ENCODE measurements at places on chromosomes 6 and 20.
A peak's percentile ranks its signal among the peaks of the same experiment; 100 is the strongest.

GRCh38 chr6:40720375-40720748, 133.2 kb upstream of the LRFN2 start:
- no peak for DNase-seq

DNA sequence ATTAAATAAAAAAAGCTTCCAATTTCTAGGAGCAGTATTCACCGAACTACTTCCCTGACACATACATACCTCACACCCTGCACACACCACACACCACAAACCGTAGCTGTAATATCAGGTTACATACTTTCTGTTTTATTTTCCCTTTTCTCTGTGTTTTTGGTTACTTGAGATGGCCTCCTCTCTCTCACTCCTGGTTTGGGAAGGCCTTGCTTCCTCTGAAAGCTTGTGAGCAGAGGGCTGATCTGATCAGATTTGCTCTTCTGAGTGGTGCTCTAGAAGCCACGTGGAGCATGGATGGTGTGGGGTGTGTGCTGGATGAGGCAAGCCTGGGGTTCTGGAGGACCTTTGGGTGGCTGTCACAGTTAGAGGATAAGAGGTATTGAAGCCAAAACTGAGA, 20.9 kb downstream of the UTRN start:
- peak; percentile 13 for DNase-seq

DNA sequence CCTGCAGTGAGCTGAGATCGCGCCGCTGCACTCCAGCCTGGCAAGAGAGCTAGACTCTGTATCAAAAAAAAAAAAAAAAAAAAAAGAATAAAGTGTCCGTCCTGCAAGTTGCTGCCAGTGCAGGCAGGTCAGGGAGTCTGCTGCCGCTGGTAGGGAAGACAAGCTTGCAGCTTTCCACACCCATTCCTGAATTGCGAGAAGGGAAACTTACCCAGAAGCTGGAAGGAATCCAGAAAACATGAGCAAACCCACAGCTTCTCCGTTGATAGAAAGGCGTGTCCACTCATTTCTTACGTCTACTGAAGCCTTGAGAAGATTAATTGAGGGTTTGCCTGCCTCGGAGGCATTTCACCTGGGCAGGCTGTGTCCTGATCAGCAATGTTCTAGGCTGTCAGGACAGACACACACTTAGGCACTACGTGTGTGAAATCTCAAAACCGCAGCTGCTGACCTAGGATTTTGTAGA, 61.6 kb upstream of the DSP start:
- DNase-seq, result no peak

DNA sequence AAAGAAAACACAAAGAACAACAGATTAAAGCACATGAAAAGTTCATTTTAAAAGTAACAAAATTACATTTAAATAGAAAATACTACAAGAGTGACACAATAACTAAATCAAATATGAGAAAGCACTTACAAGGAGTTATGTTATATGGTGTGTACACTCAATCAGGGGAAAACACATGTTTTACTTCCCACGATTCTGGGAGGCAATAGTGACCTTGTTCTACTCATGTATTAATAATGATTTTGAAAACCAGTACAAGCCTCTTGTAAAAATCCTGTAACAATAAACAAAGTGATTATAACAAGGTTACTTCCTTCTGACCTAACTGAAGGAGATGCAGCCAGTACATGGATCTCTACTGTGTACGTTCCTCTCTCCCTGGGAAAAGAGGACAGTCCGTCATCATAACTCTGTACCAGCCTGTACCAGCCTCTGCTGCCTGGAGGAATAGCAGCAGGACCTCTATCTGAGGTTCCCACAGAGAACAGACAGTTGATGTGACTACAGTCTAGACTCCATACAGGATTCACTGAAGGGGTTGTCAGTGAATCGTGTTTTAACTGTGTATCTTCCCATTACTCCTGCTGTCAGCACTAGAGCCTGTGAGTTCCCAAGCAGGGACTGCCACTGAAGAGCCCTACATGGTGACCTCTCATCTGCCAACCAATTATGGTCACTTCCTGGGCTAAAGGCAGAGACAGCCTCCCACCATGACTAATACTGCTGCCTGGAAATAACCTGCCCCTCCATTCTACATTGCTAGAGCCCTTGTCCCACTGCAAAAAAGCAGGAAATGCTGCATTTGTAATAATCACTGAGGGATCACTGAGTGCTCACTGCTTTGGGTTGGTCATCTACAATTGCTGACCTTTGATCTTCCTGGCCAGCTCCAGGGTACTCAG, 149.7 kb downstream of the KIF16B start:
- no peak for DNase-seq

DNA sequence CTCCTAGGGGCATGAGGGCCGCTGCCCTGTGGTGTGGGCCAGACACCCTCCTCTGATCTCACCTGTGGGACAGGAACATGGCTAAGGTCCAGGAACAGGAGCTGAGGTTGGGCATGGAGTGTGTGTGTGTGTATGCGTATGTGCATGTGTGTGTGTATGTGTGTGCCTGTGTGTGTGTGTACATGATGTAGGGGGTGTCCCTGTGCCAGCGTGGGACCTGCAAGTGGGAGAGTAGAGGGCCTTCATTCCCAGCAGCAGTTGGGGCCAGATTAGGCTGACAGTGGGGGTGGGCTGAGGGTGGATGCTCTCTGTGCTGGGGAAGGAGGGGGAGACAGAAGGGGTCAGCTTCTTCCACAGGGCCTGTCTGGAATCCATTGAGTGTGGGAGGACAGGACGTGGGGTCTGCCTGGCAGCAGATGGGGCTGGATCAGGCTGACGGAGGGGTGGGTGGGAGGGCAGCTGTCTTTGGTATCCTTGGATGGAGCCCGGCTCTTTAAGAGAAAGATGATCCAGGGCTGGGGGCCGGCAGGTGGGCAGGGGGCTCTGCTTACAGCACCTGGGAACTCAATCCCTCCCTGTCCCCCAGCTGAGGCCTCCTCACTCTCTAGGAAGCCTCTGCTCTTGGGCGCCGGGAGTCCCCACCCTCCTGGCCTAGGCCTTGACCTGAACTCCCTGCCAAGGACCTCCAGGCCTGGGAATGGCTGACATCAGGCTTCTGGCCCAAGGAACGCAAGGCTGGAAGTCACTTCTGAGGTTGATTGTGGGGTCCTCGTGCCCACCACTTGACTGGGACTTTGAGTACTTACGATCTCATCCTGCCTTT, 44.0 kb downstream of the SPDEF start:
- no peak for DNase-seq

DNA sequence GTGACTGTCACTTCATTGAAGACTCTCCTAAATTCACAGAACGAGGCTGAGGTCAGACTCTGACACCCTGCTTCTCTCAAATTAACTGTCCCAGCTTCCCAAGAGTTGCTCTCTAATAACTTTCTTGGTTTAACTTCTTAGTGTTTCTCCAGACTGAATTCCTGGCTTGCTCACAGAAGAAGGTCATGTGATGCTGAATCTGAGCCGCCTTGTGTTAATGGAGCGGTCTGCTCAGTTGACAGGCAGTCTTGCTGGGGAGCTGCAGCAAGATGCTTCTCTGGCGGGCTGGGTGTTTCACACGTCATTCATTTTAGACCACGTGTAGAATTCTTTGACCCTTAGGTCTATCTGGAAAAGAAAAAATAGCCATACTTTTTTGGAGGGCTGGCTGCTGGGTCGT, 107.3 kb downstream of the FOXO3 start:
- DNase-seq, result no peak

DNA sequence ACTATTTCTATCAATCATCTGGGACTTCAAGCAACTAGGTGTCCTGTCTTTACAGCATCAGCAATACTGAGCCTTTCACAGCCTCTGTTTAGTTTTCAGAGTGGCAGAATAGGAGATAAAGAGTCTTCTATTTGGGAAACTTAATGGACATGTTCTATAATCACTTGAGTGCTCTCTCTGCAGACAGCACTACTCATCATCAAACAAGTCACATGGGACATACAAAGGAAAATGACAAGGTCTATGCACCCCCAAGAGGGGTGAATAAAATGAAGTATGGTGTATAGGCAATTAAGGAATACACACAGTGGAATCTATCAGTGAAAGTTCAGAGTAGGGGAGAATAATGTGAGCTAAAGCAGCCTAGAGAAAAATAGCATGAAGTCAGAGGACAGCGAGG, 237.8 kb upstream of the THEMIS start:
- DNase-seq, result no peak

DNA sequence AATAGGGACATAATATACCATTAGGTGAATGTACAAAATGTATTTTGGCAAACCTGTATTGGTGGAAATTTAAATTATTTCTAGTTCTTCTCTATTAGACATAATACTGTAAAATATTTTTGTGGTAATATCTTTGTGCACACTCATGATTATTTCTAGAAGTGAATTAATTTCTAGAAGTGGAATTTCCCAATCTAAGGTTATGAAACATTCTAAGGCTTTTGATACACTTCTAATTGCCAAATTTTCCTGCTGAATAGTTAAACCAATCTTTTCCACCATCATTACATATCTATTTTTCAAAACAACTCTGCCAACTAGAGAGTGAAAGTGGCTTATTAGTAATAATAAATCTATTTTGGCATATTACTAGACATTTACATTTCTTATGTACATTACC, 1.8 kb upstream of the CCND3 start:
- DNase-seq, result no peak

DNA sequence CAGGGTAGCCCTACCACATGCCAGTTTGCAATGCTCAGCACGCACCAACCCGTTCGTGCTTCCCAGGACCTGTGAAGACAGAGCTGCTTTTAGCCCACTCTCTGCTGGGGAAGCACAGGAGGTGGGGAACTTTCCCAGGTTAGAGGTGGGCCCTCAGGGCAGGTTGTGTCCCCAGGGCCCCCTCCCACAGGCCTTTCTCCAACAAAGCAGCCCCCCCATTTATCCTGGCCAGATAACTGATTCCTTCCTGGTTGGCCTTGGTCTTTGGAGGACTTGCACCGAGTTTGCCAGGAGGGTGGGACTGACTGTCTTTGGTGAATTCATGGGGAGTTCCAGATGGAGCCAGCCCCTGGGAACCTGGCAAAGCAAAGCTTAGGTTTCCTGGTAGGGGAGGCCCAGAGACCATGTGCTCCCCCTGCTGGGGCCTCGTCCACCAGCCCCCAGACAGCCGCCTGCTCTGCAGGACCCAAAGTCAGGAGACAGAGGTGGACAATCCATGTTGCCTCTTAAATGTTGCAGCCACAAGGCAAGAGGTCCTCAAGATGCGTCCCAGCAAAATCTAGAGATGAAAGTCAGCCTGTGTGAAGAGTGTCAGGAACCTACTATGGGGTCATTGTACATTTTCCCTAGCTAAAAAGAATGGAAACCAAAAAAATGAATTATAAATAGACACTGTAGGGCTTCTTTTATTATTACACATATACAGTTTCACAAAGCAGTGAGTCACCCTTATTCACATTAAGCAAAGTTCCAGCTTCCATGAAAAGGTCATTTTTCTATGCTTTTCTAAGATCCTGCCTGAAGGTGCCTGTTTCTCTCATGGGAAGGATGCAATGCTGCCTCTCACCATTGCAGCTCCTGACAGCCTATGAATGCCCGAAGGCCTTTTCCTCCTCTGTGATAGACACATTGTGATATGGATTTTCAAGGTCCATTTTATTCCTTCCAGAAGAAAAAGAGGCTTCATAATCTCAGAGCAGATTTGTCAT, 497.8 kb downstream of the PREX1 start:
- DNase-seq, result no peak

DNA sequence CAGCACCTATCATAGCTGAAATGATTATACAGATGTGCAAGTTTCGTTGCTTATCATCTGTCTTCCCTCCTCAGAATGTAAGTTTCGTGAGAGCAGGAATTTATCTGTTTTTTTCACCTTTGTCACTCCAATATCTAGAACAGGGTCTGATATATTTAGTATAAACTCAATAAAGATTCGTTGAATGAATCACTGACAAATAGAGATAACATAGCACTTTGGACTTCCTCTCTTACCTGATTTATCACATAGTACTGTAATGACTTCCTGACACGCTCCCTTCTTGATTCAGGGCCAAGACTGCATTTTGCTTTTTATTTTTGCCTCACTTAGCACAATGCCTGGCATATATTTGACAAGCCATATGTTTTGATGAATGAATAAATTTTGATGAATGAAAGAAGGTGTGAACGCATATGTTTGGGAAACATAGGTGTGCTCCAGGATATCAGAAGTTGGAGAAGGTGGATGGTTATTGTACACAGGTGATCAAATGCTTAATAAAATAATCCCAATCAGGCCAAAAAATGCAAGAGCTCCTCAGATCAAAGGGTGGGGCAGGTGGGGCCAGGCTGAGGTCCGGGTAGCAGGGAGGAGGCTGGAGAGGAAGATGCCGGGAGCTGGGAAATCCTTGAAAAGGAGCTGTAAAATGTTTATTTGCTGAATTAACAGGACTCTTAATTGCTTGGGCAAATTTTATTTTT, 33.0 kb downstream of the PIM1 start:
- DNase-seq, result no peak
